ENCODE measurements at places on chromosomes 3 and 15.

- no peaks in the 10 kb centered on the region for H3K4me1 ChIP-seq
- no peak for DNase-seq
- no peaks in the 10 kb centered on the region for H3K27me3 ChIP-seq
- H3K27ac ChIP-seq = no peak overlapping the region
- no peaks in the 10 kb centered on the region for H3K36me3 ChIP-seq
Measured at GRCh38 chr3:180630371-180630770, 28.4 kb downstream of the TTC14 start.

DNA sequence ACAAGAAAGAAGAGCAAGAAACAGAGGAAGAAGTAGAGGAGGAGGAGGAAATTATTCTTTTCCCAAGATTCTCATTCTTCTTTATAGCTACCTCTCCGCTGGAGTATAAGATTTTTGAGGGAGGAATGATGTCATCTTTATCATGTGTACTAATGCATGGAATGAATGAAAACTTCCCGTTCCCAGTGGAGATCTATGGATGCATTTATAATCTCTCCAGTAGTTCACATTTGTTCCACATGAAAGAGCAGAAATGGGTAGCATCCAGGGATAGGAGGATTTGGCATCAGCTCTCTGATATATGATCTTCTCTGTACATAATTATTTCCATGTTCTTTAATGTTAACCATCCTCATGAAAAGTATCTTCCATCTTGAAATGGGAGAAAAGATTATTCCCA is 244.4 kb downstream of the ADAMTSL3 start:
- H3K36me3 ChIP-seq = peaks cover 29% of the 10 kb centered on the region
- H3K27ac ChIP-seq = no peak overlapping the region
- H3K27me3 ChIP-seq = no peaks in the 10 kb centered on the region
- no peak overlapping the region for H3K4me3 ChIP-seq
- no peak for DNase-seq

GRCh38 chr3:193594946-193595689 is 2.1 kb downstream of the OPA1 start:
- peaks cover 10% of the 10 kb centered on the region for H3K4me1 ChIP-seq
- no peak overlapping the region for H3K27ac ChIP-seq
- no peak overlapping the region for H3K4me3 ChIP-seq
- H3K27me3 ChIP-seq = no peaks in the 10 kb centered on the region
- no peaks in the 10 kb centered on the region for H3K36me3 ChIP-seq

- no peak overlapping the region for H3K27ac ChIP-seq
- H3K4me3 ChIP-seq = no peak overlapping the region
- no peaks in the 10 kb centered on the region for H3K27me3 ChIP-seq
- H3K4me1 ChIP-seq = no peaks in the 10 kb centered on the region
Measured at GRCh38 chr3:8320711-8321458, 180.7 kb upstream of the LMCD1 start.

- H3K27me3 ChIP-seq = no peaks in the 10 kb centered on the region
- DNase-seq = no peak
- H3K36me3 ChIP-seq = no peaks in the 10 kb centered on the region
- no peaks in the 10 kb centered on the region for H3K4me1 ChIP-seq
- H3K27ac ChIP-seq = no peak overlapping the region
- H3K4me3 ChIP-seq = no peak overlapping the region
Measured at GRCh38 chr3:26505399-26505798, 117.2 kb upstream of the LRRC3B start.
